ENCODE measurements at places on chromosomes 1 and 21. TPM values are rescaled to one million over a fixed set of nuclear protein-coding genes. Genes with fewer than 3 reads are reported as not detected.

The SOX13 gene
- 8.6 TPM for total RNA-seq

The GBP7 gene
- not detected for total RNA-seq

The HOOK1 gene
- total RNA-seq, result 13.3 TPM

The DCST1 gene
- 0.10 TPM for total RNA-seq

The A3GALT2 gene
- not detected for total RNA-seq

The CD48 gene
- total RNA-seq, result 8.2 TPM

The RCAN3 gene
- total RNA-seq, result 10.7 TPM

The CHI3L1 gene
- total RNA-seq, result 42.2 TPM

The PIGV gene
- 7.8 TPM for total RNA-seq

The AIRE gene
- total RNA-seq, result 0.30 TPM

The OR2T11 gene
- total RNA-seq, result not detected

The P3R3URF gene
- total RNA-seq, result not detected

The LCE1E gene
- 0.59 TPM for total RNA-seq

The CCDC185 gene
- not detected for total RNA-seq

DNA sequence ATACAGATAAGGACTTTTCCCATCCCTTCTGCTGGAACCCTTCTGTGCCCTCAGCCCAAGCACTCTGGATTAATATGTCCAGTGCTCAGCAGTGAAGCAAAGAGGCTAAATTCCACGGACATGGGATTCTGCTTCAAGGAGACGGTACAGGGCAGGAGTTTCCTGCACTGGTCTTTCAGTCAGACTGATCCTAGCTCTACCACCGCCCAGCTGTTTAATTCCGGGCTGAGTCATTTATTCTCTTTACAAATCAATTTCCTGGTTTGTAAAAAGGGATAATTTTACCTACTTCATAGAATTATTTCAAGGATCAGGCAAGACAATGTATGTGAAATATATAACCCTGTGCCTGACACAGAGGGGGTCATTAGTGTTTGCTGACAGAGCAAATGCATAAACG, 41.6 kb upstream of the NRDC start:
- no peak for DNase-seq

DNA sequence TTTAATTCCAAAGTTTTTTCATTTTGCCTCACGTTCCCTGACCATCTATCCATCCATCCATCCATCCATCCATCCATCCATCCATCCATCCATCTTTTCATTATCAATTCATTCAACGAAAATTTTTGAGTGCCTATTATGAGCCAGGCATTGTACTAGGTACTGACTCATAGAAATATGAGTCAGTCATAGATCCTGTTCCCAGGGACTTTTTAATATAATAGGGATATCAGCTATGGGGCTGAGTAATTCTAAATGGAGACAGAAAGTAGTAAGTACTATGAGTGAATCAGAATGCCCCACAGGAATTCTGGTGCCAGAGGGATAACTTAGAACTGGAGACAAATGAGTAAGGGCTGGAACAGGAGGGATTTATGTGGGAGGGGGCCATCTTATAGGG, 49.8 kb upstream of the GNG12 start:
- DNase-seq, result no peak

DNA sequence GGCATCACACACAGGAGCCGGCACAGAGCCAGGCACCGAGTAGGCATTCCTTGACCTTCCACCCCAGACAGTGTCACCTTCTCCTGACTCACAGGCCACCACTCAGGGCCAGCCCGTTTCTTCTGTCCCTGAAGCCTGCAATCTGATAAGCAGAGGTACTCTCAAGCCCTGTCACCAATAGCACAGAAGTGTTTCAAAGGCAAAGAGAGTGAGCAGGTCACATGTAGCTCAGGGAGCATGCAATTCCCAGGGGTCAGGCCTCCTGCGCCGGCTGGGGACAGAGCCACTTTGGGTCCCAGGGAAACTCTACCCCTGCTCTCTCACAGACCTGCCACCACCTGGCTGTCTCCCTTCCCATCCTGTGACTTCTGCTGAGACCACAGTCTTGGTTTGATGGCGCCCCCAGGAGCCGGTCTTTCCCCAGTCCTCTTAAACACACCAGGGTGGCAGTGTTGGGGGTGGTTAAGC, 13.2 kb downstream of the CAPN9 start:
- no peak for DNase-seq

- no peak for DNase-seq
Measured at GRCh38 chr1:76868916-76869315, 1.6 kb downstream of the ST6GALNAC5 start.

DNA sequence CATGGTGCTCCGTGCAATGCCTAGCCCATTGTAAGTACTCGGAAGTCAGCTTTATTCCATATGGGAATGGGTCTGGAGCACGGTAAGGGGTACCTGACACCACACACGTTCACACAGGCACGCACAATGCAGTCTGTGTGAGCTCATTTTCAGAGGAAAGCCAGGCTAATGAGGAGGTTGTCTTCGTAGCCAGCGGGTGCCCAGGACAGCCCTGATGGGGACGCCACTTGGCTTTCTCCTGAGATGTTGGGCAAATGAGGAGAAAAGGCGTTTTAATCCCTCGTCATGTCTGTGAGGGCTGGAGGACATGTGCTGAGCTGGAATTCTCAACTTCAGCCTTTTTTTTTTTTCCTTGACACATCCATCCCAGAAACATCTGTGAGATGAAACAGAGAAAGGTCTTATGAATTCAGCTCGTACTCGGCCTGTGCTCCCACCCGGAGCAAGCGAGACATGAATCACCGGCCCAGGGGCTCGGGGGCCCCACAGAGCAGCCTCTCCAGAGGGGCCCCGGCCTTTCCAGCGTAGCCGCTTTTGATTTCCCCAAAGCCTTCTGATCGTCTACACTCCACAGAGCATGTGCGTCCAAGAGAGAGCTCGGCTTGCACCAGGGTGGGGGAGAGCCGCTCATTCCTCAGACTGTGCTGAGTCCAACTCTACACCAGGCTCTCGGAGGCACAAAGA, 125.1 kb downstream of the EPHB2 start:
- peak; percentile 42 for DNase-seq

DNA sequence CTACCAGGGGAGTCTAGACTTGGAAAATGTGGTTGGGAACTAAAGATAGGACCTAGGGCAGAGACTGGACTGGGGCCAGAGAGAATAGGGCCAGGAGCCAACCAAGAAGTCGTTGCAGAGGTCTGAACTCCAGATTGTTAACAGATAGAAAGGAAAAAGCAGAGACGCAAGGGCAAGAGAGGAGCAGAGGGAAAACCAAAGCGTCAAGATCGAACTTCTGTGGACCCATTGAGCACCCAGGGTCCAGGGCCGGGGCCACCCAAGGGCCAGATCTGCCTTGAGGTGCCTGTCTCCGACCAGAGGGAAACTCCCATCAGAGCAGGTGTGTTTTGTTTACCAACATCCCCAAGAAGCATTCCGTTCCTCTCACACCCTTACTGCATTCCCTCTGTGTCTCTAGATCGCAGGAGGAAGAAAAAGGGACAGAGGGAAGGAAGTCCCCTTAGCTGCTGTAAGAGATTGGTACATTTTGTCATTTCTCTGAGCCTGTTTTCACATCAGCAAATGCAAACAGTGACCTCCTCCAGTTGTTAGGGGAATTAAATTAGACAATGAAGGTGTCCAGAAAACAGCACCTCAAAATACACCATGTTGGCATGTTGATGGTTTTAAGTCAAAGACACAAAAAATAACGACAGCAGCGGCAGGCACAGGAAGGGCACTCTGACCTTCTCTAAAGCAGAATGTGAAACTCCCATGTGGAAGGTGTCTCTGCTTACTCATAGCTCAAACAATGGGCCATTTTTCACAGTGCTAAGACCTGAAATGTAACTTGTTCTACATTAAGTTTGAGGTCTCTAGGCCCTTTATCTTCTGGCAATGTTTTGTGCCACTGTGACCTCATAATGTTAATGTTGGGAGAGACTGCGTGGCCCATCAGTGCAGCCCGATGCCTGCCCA, 105.8 kb upstream of the RAB4A start:
- DNase-seq, result no peak

- no peak for DNase-seq
Measured at GRCh38 chr1:39779137-39779536, 8.0 kb upstream of the OXCT2 start.

GRCh38 chr1:211349741-211350140, 23.1 kb downstream of the TRAF5 start:
- DNase-seq, result no peak

DNA sequence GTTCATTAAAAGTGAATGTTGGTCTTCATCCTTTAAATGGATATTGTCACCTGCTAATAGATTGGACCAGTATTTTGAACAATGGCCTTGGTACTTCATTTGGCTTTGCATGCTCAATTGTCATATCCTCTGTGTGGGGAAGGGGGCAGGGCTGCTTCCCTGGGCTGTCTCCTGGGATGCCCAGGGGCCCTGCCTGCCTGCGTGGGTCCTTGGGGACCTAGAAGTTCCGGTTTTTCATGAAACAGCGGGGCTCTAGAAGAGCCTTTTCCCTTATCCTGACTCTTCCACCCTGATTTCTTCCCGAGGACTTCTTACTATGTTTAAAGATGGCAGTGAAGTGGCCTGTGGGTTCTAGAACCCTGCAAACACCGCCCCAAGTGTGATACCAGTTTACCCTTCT, 97.5 kb downstream of the DISC1 start:
- no peak for DNase-seq

DNA sequence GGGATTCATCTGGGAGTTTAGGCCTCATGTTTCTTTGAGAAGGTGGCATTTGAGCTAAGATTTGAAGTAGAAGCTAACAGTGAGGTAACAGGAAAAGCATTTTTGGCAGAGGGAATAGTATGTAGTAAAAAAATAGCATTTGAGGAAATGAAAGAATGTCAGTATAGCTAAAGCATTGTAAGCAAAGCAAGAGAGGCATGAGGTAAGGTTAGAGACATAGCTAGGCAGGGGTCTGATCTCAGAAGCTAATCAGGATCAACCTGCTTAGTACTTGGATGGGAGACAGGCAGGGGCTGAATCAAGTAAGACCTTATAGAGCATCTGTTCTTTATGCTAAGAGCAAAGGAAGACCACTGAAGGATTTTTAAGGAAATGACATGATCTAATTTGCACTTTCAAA, 4.0 kb downstream of the POLR3C start:
- DNase-seq, result no peak

DNA sequence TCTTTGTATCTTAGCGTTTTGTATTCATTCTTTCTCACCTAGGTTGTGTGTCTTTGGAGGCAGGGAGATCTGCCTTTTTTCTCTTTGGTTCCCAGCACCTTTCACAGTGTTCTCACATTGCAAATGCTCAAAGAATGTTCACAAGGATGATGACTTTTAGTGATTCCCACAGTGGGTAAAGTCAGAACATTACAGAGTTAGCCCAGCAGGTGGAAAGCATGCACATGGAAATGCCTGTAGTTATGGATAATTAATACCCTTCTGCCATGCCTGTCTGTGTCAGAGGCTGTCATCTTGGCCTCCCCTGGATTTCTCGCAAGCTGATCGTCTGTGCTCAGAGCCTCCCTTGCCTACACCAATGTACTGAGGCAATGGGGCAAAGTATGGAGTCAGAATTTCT, 458.9 kb downstream of the LMO4 start:
- no peak for DNase-seq

DNA sequence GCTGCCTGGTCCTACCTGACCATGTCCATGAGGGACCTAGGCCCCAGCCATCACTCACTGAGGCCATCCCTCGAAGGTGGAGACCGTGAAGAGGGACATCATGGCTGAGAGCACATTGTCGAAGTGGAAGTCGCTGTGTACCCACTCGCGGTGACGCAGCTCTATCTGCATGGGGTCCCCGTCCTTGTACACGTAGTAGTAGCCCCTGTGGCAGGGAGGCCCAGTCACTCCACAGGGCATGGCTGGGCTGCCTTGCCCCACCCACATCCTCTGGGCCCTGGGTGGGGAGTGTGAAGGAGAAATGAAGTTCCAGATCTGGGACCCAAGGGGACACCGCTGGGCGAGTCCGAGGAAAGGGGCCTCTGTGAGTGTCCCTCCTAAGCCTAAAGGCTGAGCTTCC, 38.4 kb upstream of the KIF21B start:
- no peak for DNase-seq

Measured in skin of body (tissue), 3 donors.